Calu3 (cell line): ENCODE measurements at places on chromosomes 3 and 15.

DNA sequence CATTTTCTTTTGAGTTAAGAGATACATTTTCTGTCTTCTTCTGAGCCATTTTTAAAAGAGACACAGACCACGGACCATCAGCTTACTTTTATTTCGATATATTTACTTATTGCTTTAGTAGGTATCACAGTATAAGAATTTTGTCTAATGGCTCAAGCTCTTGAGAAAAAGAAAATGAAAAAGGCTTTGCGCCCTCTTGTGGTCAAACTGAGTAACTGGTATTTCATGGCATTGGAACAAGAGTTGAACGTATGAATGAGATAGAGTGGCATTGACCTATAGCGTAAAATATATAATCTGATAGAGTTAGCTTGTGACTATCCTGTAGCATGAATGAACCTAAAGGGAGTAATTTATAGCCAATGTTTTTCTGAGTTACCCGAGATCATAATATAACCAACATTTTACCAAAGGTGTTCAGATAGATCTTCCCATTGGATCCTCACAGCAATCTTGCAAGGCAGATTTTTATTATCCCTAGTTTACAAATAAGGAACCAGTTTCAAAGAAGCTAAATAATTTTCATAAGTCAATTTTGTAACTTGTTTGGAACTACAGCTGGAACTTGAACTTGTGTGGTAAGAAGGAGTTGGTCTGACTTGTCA, 154.6 kb downstream of the POLR2M start:
- DNase-seq: peak; percentile 61

- peak; percentile 51 for DNase-seq
These were observed 405.1 kb upstream of the NECTIN3 start for GRCh38 chr3:110666495-110666894.

DNA sequence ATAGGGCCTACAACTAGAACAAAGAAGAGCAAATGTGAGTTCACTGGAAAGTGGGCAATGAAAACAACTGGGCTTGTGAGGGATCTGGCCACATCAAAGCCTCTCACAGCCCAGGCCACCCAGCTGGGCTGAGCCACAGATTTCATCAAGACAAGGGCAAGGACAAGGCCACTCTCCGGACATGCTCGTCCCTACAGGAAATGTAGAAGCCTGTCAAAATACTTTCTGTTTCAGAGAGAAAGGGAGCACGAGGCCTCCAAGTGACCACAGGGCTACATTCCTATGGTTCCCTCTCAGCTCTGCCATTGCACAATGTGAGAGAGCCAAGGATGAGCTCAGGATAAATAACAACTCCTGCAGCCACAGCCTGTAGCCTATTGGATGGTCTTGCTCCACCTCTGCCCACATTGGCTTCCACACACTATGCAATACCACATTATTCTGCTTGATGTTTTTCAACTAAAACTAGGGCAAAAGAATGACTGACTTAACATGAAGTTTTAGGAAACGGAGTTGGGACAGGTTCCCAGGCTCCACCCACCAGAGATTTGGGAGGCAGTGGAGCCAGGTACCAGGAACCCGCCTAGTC, 12.1 kb downstream of the TBC1D2B start:
- DNase-seq: no peak

DNA sequence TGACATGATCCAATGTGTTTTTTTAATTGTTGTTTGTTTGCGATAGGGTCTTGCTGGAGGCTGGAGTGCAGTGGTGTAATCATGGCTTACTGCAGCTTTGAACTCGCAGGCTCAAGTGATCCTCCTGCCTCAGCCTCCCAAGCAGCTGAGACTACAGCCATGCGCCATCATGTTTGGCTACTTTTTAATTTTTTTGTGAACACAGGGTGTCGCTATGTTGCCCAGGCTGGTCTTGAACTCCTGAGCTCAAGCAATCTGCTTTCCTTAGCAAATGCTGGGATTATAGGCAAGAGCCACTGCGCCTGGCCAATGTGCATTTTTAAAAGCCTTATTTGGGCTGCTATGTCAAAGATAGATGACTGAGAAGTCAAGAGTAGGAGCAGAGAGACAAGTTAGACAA, 123.0 kb downstream of the EDEM1 start:
- no peak for DNase-seq

DNA sequence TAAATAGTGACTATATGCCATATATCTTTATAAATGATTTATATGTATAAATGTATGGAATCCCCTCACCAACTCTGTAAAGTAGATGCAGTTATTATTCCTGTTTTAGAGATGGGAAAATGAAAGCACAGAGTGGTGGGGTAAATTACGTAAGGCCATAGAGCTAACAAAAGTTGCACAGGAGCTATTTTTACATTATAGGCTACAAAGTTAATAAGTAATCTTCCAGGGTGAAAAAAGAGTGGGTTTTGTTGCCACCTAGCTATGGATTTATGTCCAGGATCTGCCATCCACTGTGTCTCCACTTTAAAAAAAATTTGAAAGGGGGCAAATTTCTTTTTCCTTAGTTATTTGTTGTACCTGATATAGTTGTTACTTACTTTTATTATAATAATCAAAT, 235.7 kb downstream of the MCTP2 start:
- no peak for DNase-seq

DNA sequence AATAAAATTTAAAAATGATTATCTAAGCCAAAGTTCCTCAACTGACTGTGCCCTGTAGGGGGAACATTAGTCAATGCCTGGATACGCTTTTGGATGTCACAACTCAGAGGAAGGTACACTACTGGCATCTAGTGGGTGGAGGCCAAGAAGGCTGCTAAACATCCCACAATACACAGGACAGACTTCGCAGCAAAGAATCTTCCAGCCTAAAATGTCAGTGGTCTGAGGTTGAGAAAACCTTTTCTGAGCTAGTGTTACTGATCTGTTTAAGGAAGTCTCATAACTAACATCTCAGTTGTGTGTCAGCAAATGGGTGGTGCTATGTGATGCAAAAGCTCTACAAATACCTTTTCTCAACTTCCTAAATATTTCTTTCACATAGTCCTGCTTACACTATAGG, 20.9 kb upstream of the LDHAL6B start:
- no peak for DNase-seq

- DNase-seq: no peak
These were observed 775.0 kb downstream of the ROBO1 start for GRCh38 chr3:78992830-78993229.

- no peak for DNase-seq
These were observed 11.8 kb downstream of the AAGAB start for GRCh38 chr15:67242708-67243111.

GRCh38 chr3:149042789-149043386, 43.4 kb downstream of the HLTF start:
- no peak for DNase-seq

GRCh38 chr15:70245932-70246622, 148.4 kb upstream of the TLE3 start:
- peak; percentile 65 for DNase-seq

DNA sequence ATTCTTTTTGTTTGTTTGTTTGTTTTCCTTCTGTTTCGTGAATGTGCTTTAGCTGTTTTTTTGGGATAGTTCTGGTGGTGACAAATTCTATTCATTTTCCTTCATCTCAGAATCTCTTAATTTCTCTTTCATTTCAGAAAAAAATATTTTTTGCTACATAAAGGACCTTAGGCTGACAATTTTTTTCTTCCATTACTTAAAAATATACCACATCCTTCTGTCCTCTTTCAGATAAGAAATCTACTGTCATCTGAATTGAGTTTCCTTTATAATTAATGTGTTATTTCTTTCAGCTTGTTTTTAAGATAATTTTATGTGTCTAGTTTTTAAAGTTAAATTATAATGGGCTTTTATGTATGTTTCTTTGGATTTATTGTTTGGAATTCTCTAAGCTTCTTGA, 47.6 kb downstream of the IL16 start:
- DNase-seq: no peak

DNA sequence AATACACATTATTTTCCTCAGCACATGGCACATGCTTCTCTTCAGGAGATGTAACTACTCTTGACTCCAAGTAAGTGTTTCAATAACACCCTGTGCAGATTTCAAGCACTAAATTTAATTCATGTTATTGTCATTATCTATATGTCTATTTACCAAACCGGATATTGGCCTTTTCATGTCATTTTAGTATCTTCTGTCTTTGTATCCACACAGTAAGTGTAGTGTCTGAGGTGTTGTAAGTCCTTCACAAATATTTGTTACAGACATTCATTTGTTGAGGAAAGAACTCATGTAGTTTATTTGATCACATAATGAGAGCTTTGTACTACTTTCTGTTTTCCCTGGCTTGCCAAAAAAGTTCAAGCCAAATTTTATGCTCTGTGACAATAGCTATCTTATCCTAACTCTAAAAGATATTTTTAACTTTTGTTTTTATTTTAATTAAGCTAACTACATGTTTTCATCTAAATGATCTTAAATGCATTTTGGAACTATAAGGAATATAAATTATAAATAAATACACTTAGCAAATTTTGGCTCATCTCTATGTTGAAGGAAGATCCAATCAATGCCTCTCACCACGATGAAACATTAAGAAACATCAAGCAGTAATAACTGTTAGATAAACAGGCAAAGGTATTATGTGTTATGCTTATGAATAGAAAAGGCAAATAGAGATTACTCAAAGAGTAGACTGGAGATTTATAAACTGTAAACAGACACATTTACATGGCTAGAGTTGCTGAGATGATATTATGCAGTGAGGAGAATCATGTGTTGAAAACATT, 48.3 kb downstream of the SPTSSB start:
- DNase-seq: no peak

GRCh38 chr3:87225659-87226058, 1.4 kb upstream of the CHMP2B start:
- no peak for DNase-seq

DNA sequence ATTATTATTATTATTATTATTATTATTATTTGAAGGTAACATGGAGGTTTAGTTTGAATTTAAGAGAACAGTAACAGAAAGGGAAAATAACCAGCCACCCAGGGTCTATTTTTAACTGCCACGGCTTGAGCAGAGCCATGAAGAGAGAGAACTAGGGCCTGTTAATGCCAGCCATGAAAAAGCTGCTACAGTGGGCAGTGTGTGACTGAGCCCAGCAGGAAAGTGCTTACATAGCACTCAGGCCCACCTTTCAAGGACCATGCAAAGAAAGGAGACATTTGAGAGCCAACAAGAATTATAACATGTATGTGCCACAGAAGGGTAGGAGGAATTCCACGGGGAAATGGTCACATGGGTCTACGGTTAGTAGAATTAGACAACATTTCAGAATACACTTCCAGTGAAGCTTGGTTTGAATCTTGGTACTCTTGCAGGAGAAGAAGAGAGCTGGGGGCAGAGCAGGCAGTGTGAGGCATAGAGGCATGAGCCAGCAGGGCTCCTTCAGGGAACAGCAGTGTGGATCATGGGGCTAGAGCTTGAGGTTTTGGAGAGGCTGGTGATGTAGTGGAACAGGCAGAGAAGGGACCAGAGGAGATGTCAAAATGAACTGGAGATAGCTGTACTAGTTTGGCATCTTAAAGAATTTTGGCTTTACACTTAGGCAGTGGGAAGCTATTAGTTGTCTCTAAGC, 140.7 kb downstream of the CMSS1 start:
- DNase-seq: no peak

- DNase-seq: no peak
These were observed 193.9 kb upstream of the UBE2E1 start for GRCh38 chr3:23611737-23612295.

GRCh38 chr3:194900854-194901522, 215.3 kb downstream of the FAM43A start:
- DNase-seq: no peak

DNA sequence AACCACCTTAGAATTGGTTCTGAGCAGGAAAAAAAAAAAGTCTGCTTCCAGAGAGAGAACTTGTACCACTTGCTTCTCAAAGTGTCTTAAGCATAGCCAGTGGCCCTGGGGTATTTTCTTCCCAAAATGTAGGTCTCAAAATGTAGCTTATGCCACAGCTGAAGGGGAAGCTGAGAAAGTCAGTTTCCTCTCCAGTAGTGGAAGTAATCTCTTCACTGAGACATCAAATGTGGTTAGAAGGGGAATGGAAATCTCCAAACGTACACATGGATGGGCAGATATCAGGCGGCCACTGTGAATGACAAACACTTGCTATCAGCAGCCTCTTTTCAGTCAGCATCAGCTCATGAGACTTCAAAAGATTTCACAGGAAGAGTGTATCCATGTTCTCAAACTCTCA, 841.2 kb downstream of the TUSC7 start:
- DNase-seq: no peak

DNA sequence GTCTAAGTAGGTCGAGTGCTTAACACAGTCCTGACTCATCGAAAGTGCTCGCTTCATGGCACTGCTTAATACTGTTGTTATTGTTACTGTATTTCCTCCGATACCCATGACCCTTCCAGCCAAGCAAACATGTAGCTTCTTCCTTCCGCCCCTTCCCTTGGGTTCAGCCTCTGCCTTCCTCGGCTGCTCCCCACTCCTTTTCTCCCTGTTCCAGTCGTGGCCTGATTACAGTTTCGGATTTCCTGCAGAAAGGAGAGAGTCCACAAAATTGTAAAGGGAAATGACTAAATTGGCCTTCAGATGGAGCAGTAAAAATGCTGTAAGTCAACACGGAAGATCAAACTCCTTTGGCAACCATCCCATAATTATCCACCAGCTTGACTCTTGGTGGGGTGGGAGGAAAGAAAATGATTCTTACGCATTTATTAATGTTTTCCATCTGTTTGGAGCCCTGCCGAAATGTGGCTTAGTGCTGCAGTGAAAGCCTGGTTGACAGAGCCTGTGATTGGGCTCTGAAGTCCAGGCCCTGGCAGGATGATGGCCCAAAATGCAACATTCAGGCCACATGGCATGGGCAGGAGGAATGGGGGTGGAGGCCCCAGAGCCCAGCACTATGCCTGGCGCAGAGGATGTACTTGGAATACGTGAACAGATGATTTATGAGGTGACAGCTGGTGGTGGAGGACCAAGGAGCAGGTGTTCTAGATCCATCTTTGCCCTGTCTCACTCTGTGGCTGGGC, 37.6 kb downstream of the FAM3D start:
- DNase-seq: no peak

DNA sequence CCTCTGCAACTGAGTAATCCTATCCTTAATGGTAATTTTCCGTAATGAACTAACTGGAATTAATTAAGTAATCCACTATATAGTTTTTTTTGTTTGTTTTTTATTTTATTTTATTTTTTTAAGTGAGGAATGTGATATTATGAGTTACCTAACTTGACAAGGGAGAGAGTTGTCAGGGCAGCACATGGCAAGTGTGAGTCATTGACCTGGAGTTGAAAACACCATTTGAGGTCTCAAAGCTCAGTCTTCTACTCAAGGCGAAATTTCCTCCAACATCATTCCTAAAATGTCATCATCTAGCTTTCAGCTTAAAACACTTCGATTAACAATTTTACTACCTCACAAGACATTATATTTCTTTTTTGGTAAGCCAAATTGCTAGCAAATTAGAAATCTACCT, 87.8 kb downstream of the NECTIN3 start:
- no peak for DNase-seq

DNA sequence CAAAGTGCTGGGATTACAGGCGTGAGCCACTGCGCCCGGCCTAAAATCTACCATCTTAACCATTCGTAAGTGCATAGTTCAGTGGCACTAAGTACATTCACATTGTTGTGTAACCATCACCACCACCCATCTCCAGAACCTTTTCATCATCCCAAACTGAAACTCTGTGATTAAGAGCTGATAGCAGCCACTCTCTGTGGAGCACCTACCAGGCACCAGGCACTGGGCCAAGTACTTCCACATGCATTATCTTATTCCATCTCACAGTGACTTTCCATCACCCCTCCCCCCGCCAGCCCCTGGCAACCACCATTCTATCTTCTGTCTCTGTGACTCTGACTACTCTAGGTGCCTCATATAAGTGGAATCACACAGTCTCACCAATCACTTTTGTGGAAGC, 2.3 kb upstream of the INSYN1 start:
- no peak for DNase-seq

- DNase-seq: peak; percentile 15
These were observed 32.5 kb downstream of the DCUN1D1 start for GRCh38 chr3:182947888-182948287.

GRCh38 chr3:188154809-188155574, 1.0 kb downstream of the LPP start:
- no peak for DNase-seq
